ENCODE measurements at places on chromosomes 16 and 17. TPM values are rescaled to one million over a fixed set of nuclear protein-coding genes. Genes with fewer than 3 reads are reported as not detected.

FADS6 gene
- total RNA-seq = not detected

OTOP2 gene
- total RNA-seq = not detected

NXPH3 gene
- total RNA-seq = 4.0 TPM

CTRB2 gene
- total RNA-seq = not detected

TMEM208 gene
- total RNA-seq = 21.1 TPM

RNF222 gene
- total RNA-seq = not detected

DNA sequence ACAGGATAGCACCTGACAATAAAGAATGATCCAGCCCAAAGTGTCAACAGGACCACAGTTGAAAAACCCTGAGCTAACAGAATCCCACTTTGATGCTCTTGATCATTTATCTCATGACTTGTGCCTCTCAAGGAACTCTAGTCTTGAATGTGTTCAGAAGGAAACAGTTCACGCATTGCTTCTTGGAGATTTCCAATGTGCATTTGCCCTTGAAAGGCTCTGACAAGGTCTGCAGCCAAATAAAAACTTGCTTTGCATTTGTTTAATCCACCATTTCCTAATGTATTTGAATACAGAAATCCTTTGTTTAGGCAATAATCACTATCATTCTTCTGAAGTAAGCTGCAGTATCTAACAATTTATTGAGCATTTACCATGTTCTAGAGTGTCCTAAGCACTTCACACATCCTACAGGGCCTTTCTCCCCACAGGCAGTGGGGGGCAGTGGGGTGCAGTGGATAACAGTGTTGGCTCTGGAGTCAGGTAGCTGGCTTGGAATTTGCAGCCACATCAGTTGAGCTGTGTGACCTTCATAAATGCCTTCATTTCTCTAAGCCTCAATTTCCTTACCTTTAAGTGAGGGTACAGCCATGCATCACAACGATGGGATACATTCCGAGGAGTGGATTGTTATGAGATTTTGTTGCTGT lies 239.7 kb downstream of the XYLT1 start:
- no peak for DNase-seq

- DNase-seq = no peak
Observed at GRCh38 chr16:69049603-69050375, 55.7 kb upstream of the HAS3 start.

- no peak for DNase-seq
Observed at GRCh38 chr17:15941781-15942180, 3.1 kb upstream of the ADORA2B start.

DNA sequence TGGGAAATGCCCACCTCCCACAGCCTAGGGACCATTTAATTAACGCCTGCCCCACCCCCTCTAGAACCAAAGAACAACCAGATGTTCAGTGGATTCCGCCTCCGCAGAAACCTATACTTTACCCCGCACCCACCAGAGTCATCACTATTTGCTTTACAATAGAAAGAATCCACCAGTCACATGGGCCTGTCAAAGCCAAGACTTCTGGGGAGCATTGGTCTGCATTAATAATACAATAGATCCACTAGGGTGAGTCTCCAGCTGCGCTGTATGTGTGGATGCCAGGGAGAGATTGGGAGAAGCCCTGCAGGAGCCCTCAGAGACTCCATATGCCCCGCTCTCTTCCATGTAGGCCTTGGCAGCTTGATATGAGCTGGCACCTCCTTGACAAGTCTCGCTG lies 31.3 kb downstream of the CLEC19A start:
- DNase-seq = no peak

- DNase-seq = no peak
Observed at GRCh38 chr16:24643489-24643888, 86.0 kb upstream of the TNRC6A start.

DNA sequence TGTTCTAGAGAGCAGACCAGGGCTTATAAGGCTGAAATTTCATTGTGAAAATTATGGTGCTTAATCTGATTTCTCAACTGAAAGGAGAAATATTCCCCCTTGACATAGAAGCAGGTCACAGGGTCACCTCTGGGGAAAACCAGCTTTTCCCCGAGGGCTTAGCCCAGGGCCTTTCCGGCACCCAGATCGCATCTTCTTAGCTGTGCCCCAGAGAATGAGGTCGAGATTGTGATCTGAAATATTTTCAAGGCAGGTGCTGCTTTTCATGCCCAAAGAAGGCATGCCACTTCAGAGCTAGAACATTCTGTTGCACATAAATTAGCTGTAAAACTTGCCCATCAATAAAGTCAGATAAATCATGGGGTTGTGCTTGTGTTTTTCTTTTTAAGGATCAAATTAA lies 25.4 kb upstream of the ARHGAP17 start:
- no peak for DNase-seq

GRCh38 chr17:21028192-21028591 lies 14.6 kb downstream of the USP22 start:
- no peak for DNase-seq

- DNase-seq = no peak
Observed at GRCh38 chr16:3623642-3624041, 12.2 kb upstream of the SLX4 start.

- DNase-seq = no peak
Observed at GRCh38 chr16:50448522-50448921, 79.7 kb upstream of the BRD7 start.

DNA sequence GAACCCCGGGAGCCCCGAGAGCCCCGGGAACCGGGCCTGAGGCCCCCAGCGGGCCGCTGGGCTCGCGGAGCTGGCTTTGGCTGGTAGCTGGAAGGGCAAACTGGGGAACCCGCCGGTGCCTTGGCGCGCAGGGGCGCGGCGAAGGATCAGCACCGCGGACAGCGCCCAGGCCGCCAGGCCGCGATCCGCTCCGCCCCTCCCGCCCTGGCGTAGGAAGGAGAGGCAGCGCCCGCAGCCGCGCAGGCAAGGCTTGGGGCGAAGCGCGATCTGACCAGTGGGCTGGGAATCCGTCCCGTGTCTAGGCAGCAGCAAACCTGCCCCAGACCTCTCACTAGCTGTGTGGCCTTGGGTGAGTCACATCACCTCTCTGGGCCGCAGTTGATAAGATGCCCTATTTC lies 331 bp upstream of the CCDC92B start:
- peak; percentile 83 for DNase-seq

DNA sequence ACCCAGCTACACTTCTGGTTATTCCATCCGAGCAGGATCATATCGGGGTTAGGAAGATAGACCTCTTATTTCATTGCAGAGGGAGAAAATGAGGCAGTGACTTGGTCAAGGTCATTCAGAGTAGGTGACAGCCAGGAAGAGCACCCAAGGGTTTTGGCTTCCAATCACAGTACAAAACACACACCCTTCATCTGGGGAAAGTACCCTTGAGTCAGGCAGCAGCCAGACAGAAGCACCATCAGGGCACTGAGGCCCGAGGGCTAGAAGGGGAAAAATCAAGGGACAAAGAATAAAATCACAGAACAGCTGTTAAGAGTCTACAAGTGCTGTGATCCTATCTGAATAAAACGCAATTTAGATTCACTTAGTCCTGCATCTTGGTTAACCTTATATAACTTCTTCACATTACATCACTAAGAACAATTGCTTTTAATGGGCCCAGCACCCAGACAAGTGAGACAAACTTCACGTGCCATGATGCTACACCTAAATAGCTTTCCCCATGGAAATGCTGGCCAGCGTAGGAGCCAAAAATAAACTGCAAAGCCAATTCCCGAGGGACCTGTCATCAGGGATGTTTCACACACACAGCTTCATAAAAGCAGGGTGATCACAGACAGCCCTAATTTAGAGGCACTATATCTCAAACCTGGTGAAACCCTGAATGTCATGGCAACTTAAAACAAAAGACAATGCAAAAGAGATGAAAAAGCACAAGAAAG lies 4.9 kb downstream of the UBE2O start:
- DNase-seq = no peak
